ENCODE measurements at places on chromosomes 4 and X. TPM values are rescaled to one million over a fixed set of nuclear protein-coding genes. Genes with fewer than 3 reads are reported as not detected.

The SPANXD gene
- total RNA-seq = not detected

The LRPAP1 gene
- total RNA-seq = 134 TPM

The IL15 gene
- 8.3 TPM for total RNA-seq

The HSFX4 gene
- not detected for total RNA-seq

The ASB12 gene
- not detected for total RNA-seq

The RTL3 gene
- total RNA-seq = not detected

The WNK3 gene
- total RNA-seq = not detected

The AMBN gene
- not detected for total RNA-seq

The VCX2 gene
- not detected for total RNA-seq

The CTSO gene
- total RNA-seq = 1.1 TPM

The UCHL1 gene
- total RNA-seq = 906 TPM

The ZCCHC12 gene
- not detected for total RNA-seq

The OPRPN gene
- total RNA-seq = not detected

The ENAM gene
- not detected for total RNA-seq

The NUDT10 gene
- 0.45 TPM for total RNA-seq

The IL13RA1 gene
- total RNA-seq = 54.2 TPM

The ETDB gene
- not detected for total RNA-seq

The GPR119 gene
- not detected for total RNA-seq

The FAM156B gene
- total RNA-seq = 15.1 TPM

The TMEM47 gene
- total RNA-seq = 1.1 TPM

The USP17L11 gene
- total RNA-seq = not detected

The CENPI gene
- 8.9 TPM for total RNA-seq

The SYTL4 gene
- total RNA-seq = 3.0 TPM

The GC gene
- total RNA-seq = not detected

The PABPC4L gene
- total RNA-seq = 0.16 TPM

The GPR173 gene
- total RNA-seq = 0.01 TPM

The PRKG2 gene
- total RNA-seq = 0.85 TPM

The HTR2C gene
- total RNA-seq = not detected

The MAML3 gene
- total RNA-seq = 9.5 TPM

The SSX2B gene
- not detected for total RNA-seq

The TMEM150C gene
- 0.89 TPM for total RNA-seq

The ODAPH gene
- total RNA-seq = 0.23 TPM

The ANKRD50 gene
- total RNA-seq = 5.4 TPM

The STOX2 gene
- 4.1 TPM for total RNA-seq

The LRP2BP gene
- total RNA-seq = 0.09 TPM

The TEX13D gene
- not detected for total RNA-seq

The SMR3B gene
- not detected for total RNA-seq

The GRIA3 gene
- not detected for total RNA-seq

The IL13RA2 gene
- 0.06 TPM for total RNA-seq

The TEX11 gene
- not detected for total RNA-seq

The DTHD1 gene
- not detected for total RNA-seq

The DCLK2 gene
- total RNA-seq = 9.3 TPM

The BEX1 gene
- not detected for total RNA-seq

The PCDH10 gene
- total RNA-seq = 0.09 TPM

The SPANXN5 gene
- not detected for total RNA-seq

The PNPLA4 gene
- 14.0 TPM for total RNA-seq

The ZNF711 gene
- 1.1 TPM for total RNA-seq
